ENCODE measurements at places on chromosomes 1 and 21.
A peak's percentile ranks its signal among the peaks of the same experiment; 100 is the strongest.

- DNase-seq: no peak
These were observed 15.3 kb downstream of the VAV3 start for GRCh38 chr1:107949467-107950253.

- DNase-seq: no peak
These were observed at the start of gene RAB42 for GRCh38 chr1:28591708-28592320. Gene RAB42, plus strand, starts transcription at chr1:28592265. Its CDS starts 247 bp downstream, at chr1:28592512.

DNA sequence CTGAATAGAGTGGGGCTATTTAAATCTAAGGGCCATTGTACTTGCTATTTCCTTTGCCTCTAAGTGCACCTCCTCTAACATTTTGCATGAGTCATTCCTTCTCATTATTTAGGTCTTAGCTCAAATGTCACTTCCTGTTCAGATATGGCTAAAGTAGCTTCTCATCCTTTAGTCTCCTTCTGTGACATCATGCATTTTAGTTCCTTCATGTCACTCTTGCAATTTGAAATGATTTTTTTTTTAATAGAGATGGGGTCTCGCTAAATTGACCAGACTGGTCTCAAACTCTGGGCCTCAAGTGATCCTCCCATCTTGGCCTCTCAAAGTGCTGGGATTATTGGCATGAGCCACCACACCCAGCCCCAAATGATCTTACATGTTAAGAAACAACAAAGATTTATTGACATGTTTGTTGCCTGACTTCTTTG lies 6.6 kb downstream of the TBX19 start:
- peak; percentile 69 for DNase-seq

DNA sequence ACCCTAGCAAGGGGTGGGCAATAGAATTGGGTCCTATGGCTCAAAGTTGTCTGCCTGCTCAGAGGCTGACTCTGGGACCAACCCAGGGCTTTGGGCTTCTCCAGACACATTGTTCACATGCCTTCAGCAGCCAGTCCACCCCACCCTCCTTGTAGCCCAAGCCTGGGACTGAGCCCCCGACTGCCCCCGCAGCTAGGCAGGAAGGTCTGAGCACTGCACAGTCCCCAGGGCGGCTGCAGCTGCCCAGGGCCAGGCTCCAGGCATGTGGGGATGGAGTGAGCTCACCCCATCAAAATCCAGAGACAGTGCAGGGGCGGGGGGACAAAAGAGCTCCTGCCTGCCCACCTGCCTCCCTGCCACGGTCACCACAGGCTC lies 35.6 kb downstream of the HSPG2 start:
- peak; percentile 68 for DNase-seq

DNA sequence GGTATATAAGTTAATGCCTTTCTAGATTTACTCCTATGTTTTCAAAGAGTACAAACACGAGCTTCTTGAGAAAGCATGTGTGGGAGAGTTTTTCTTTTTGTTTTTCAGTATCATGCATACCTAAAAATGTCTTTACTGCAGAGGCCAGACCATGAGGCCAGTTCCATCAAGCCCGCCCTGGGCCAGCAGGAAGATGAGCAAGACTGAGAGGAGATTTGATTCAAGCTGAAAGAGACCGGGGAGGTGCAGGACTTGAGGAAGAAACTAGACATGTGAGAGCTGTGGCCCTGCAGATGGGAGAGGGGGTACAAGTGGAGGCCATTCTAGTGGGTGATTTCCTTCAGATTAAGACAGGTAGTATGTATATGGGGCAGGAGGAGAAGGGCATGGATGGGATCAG lies 33.4 kb upstream of the NTPCR start:
- DNase-seq: no peak

DNA sequence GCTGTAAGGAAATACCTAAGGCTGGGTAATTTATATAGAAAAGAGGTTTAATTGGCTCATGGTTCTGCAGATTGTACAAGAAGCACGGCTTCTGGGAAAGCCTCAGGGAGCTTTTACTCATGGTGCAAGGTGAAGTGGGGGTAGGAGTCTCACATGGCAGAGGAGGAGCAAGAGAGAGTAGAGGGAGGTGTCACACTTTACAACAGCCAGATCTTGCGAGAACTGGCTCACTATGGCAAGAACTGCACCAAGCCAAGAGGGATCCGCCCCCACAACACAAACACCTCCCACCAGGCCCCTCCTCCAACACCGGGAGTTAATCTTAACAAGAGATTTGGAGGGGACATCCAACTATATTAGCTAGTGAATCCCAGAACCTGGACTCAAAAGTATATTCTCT lies 135.4 kb upstream of the SOD1 start:
- no peak for DNase-seq

GRCh38 chr1:34267326-34267725 lies 90.6 kb downstream of the C1orf94 start:
- no peak for DNase-seq

DNA sequence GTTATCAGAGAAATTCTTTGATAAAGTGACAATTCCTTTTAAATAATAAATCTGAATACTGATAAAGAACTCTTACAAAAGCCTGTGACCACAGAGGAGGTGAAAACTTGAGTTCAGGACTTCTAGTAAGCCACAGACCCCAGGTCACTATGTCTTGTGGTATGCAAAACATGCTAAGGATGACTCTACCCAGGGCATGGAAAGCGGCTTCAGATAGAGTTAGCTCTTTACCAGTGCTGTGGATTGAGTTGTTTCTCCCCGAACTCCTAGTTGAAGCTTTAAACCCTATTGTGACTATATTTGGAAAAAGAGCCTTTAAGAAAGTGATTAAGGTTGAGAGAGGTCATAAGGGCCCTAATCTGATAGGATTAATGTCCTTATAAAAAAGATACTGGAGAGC lies 42.3 kb downstream of the HLX start:
- DNase-seq: no peak

DNA sequence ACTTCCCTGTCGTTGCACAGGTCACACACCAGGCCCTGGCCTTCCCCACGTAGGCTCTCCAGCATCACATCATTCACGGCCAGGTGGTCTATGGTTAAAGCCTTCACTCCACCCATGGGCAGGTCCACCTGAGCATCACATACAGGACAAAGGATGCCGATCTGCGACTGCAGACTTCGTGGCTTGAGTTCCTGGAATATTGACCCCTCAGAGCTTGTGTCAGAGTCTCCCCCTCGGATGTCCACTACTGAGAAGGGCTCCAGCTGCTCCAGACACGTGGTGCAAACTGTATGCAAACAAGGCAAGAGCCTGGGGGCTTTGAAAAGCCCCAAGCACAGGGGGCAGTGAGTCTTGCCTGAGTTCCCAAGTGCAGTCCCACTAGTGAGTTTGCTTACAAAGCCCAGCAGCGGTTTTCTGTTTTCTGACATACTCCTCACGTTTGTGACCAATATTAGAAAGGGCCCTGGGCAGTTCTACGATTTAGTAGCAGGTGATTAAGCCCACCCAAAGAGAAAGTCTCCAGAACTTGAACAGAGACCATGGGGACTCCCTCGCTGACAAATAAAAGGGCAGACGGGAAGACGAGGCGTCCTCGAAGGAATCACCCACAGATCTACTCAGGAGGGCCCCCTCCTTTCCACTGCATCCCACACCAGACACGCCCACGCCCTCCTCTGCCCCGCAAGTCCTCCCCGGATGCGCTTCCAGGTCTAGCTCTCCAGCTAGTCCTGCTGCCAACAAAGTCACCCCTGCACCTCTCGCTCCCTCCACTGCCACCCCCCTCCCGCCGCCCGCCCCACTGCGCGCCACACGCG lies 568 bp downstream of the TRIM45 start:
- no peak for DNase-seq

- peak; percentile 33 for DNase-seq
These were observed 5.7 kb downstream of the ZBTB40 start for GRCh38 chr1:22457345-22457744.

DNA sequence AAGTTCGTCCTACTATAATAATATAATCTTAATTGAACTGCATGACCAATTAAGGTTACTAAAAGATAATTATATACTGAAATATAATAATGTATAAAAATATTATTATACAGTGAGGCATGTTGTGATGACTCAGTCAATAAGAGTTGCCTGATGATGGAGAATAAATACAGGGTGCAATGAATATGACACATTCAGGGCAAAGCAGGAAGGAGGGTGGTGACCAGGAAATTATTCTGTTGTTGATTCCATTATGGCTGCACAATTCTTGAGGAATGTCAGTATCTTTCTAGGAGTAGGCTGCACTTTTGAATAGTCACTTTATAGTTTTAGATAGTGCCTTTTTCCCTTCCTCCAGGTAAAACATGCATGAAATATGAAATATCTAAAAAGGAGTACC lies 46.4 kb upstream of the RGS21 start:
- DNase-seq: no peak

DNA sequence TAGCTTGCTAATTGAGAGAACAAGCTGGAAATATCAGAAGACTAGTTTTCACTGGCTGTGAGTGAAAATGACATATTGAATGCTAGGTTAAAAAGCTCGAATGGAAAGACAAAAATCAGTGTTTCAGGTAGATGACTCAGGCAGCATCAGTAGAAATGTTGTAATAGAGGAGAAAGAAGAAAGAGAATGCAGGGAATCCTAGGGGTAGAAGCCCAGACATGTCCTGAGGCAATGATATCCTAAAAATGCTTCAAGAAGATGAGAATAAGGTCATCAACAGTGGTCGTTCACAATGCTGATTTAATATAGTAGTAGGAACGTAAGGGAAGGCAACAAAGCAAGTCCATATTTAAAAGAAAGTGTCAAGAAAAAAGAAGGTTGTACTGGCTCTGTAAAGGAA lies 96.7 kb upstream of the HP1BP3 start:
- DNase-seq: peak; percentile 34

GRCh38 chr1:65795311-65795710 lies 2.6 kb downstream of the PDE4B start:
- no peak for DNase-seq

- no peak for DNase-seq
These were observed 73.5 kb downstream of the ABL2 start for GRCh38 chr1:179156026-179156425.

- no peak for DNase-seq
These were observed 44.0 kb downstream of the UBR4 start for GRCh38 chr1:19166066-19166465.

- DNase-seq: no peak
These were observed 12.6 kb downstream of the KCND3 start for GRCh38 chr1:111976842-111977241.

DNA sequence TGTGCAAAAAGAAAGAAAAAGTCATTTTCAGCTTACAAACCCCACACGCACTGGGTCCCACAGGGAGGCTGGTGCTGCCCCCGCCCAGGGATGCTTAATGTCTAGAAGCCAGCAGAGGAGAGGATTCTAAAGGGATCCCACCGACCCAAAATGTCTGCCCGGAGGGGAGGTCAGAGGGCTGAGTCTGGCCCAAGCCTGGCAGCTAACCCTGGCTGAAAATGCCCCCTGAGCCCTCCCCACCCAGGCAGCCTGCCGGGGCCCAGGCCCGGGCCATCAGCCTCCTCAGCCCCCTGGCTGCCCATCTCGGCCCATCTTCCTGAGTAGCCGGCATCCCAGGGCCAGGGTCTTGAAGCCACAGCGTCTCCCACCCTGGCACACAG lies 33.5 kb downstream of the ACOT7 start:
- no peak for DNase-seq

DNA sequence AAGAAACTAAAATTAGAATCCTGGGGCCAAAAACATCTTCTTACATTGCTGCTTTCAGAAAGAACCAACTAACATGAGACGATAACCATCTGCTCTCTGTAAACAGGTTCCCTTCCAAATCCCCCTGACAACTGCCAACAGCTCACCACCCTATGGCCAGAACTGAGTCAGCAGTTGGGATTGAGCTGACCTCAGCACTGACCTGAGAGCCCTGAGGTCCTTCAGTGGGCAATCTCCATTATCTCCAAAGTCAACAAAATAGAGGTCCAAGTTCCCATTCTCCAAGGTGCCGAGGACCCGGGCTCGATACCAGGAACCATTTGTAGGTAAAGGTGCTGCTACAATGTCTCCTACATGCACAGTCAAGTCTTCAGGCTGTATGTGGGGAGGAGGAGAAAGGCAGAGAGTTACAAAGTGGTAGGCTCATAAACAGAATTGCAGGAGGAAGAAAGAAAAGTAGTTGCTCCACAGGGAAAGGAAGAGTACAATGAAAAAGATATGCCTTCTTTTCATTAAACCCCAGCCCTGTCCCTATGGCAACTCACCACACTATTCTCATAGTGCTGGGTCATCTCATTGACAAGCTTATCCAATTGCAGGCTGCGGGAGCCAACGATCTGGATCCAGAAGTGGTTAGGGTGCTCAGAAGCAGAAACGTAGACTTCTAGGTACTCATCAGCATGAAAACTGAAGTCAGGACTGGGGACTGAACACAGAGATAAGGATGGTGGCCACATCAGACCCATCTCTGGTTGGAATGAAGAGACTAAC lies 12.8 kb upstream of the MRPL9 start:
- no peak for DNase-seq

GRCh38 chr1:150981805-150982712 lies at the start of gene ANXA9:
Gene ANXA9, plus strand, starts transcription at chr1:150982292. Its CDS starts 814 bp downstream, at chr1:150983106.
- no peak for DNase-seq

DNA sequence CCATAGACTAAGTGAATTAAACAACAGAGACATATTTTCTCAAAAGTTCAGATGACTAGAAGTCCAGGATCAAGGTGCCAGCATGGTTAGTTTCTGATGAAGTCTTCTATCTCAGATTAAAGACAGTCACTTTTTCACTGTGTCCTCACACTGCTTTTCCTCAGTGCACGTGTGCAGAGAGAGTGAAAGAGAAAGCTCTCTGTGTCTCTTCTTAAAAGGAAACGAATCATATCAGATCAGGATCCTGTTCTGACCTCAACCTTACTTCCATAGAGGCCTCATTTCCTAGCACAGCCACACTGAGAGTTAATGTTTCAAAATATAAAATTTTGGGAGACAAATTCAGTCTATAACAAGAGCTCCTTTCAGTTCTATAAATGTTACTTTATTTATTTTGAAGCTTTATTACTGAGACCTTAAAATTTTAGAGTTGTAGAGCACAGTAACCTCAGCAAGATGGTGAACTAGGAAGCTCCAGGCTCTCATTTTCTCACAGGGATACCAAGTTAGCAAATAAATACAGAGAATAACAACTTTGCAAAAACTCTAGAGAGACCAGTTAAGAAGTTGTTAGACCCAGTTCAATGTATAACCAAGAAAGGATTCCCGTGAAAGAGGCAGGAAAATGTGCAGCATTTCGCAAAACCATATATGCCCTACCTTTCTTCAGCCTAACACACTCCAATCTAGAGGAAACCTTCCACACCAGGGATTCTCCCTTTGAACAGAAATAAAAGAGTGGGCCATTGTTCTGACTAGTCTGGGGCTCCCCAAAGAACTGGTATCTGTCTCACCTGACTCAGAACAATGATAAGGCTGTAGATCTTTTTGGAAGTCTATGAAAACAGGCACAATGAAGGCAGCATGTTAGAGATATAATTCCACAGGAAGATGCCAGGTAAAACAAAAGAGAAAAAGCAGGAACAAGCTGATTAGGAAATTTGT lies 372.2 kb downstream of the MRPL39 start:
- DNase-seq: no peak
